ENCODE measurements at places on chromosomes 7 and 10. TPM values are rescaled to one million over a fixed set of nuclear protein-coding genes. Genes with fewer than 3 reads are reported as not detected.

DNA sequence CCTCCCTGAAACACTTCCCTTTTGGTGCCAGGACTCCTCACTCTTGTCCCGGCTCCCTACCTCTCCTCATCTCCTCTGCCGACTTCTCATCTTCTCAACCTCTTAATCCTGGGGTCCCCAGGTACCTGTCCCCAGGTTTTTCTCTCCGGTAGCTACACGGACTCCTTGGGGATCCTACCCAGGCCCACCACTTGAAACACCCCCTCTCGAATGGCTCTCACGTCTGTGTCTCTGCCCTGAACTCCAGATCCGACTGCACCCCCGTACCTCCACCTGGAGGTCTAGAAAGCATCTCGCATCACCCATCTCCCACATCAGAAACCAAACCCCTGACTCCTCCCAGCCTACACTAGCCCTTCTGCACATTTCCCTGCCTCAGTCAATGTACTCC, 4.8 kb downstream of the TBATA start:
- no peak for DNase-seq

DNA sequence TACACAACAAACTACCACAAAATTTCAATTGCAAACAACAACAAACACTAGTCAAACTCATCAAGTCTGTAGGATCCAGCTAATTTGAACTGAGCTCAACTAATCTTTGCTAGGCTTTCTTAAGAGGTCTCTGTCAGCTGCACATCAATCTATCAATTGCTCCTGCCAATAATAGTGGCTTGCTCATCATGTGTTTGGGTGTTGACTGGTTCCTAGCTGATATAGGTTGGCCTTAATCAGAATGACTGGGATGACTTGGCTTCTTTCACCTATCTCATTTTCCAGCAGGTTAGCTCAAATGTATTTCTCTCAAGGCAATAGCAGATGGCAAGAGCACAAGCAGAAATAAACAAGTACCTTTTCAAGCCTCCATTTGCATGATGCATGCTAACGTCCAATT, 370.3 kb upstream of the NFE2L3 start:
- DNase-seq, result no peak

GRCh38 chr7:157140511-157140905, 1.8 kb downstream of the UBE3C start:
- no peak for DNase-seq

DNA sequence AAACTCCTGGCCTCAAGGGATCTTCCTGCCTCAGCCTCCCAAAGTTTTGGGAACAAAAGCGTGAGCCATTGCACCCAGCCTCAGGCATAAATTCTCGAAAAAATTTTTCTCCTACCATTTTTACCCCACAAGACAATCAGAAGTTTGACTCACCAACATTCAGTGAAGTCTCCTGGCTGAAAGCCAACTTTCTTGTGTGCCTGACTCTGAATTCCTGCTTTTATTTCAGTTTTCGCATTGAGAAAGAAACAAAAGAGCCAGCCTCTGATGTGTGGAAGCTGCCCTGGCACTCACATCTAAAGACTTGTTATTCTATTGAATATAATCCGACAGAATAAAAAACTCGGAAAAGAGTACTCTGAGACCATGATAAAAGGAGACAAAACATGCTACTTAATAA, 402.9 kb downstream of the MAGI2 start:
- DNase-seq, result peak; percentile 39

DNA sequence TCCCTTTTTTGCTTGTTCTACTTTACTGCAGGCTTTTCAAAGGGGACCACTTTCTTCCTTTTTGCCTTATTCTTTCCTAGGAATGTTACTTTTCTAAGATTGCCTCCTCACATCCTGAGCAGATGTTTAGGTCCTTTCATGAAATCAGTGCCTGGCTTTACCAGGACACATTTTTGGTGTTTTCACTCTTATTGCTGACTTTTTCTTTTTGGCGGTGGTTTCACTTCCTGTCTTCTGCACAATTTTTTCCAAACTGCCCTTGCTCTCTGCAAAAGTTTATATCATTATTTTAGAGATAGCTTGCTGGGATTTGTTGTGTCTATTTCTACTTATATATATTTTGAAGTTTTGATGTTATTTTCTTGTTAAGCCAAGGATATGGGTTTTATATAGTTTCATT, 332.2 kb upstream of the MTPN start:
- no peak for DNase-seq

DNA sequence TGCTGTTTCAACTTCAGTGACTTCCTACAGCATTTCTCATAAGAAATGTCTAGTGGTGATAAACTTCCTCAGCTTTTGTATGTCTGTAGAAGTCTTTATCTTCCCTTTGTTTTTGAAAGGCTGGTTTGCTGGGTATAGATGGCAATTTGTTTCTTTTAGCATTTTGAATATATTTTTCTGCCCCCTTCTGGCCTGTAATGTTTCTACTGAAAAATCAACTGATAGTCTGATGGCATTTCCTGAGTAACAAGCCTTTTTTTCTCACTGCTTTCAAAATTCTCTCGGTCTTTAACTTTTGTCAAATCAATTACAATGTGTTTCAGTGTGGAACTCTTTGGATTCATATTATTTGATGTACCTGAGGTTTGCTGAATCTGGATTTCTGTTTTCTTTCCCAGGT, 487.1 kb downstream of the ATRNL1 start:
- no peak for DNase-seq

DNA sequence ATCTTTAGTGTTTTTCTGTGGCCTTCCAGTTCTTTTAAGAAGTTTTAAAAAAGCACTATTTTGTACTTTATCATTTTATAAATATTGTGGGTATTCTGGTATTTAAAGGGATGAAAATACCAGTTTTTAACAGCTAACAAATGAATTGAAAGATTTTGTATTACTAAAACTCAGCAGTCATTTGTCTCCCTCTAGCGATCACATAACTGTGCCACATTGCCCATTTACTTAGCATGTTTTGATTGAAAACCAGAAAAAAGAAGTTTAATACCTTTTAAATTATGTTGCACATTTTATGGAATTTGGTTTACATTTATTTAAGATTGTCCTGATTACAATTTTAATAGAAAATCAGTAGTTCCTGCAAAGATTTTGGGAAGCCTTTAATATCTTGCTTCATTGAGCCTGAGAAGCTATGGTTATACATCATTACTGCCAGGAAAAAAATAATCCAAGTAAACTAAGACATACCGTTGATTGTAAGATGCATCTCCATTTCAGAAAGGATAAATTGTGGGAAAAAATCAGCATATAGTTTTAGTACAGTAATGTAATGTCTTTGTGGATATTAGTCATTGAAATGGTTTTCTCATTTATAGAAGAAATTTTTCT, 34.9 kb downstream of the TAX1BP1 start:
- DNase-seq, result peak; percentile 59

DNA sequence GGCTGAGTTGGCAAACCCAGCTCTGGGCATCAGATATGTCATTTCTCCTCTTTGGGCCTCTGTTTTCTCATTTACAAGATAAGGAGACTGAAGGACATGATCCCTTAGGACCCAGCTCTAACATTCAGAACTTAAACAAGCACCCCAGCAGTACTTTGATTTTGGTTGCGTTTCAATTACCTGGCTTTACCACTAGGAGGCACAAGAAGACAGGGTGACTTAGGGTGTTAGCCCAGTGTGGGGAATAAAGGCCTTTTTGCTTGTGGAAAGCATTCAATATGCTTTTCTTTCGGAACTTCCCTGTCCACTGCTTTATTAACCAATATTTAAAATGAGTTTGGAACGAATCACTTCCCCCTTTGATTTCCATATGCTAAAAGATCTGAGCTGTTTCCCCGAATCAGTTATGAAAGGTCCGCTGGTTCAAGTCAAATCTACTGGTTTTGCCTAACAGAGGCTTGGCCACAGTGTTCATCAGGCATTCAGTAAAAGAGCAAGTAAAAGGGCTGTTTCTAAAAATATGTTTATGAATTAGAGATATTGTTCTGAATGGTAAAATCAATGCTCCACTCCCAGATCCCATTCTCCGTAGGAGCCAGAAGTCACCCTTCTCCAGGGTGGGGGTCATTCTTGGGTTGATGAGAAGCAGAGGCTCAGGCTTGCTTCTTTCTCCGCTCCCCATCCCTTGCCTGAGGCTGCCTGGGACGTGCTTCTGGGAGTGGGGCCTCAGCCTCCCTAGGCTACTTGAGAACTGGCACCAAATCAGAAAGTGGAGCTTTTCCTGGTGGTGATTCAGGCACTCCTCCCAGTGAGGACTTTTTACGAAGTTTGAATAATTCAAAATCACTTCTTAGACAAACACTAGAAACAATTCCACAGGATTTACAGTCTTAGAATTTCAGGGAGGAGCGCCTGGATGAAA, 105.5 kb downstream of the MYOF start:
- DNase-seq, result peak; percentile 90

DNA sequence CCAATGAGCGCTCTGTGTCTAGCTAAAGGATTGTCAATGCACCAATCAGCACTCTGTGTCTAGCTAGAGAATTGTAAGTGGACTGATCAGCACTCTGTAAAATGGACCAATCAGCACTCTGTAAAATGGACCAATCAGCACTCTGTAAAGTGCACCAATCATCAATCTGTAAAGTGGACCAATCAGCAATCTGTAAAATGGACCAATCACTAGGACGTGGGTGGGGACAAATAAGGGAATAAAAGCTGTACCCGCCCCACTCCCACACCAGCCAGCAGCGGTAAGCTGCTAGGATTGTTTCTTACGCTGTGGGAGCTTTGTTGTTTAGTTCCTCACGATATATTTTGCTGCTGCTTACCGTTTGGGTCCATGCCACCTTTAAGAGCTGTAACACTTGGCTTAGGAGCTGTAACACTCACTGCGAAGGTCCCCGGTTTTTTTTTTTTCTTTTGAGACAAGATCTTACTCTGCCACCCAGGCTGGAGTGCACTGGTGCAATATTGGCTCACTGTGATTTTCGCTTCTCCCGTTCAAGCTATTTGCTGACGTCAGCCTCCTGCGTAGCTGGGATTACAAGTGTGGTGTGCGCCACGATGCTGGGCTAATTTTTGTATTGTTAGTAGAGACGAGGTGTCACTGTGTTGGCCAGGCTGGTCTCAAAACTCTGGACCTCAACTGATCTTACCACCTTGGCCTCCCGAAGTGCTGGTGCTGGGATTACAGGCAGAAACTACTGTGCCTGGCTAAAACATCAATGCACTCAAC, 184.8 kb downstream of the PTPN20 start:
- no peak for DNase-seq

GRCh38 chr7:909358-910329, 33.3 kb downstream of the GET4 start:
- no peak for DNase-seq

GRCh38 chr10:70064486-70064885, 11.8 kb downstream of the MACROH2A2 start:
- DNase-seq, result no peak

GRCh38 chr10:80589726-80590373, 52.1 kb downstream of the SH2D4B start:
- DNase-seq, result no peak

DNA sequence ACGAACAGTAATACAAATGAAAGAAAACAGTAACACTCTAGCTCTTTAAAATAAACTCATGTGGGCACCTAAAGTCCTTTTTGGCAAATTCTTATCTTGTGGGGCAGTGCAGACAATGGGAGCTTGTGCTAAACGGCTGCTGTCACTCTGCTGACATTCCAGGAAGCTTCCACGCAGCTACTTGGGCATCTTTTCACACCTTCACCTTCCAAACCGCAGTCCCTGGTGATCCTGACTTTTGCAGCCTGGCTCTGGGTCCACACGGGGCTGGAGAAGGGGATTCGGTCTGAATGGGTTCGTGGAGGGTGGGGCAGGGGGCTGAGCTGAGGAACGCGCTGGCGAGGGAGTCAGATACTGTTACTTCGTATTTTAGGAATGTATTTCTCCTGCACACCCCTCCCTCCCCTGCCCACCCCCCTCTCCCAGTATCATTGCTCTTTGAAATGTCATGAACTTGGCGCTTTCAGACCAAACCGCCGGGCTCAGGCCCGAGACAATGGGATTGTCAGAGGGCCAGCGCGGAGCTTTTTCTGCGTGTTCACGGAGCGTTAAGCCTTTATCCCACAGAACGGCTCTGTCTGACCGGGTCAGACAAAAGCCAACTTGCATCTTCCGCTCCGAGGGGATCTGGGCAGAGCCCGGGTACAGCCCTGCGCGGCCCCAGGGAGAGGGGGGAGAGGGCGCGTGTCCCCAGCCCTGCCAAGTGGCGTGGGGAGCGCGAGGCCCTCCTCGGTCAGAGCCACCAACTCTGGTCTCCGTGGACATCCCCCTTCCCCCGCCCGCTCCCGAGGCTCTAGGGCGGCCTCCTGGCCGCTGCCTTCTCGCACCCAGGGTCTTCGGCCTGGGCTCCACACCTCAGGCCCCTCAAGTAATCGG, 76.7 kb upstream of the EN2 start:
- DNase-seq, result no peak

DNA sequence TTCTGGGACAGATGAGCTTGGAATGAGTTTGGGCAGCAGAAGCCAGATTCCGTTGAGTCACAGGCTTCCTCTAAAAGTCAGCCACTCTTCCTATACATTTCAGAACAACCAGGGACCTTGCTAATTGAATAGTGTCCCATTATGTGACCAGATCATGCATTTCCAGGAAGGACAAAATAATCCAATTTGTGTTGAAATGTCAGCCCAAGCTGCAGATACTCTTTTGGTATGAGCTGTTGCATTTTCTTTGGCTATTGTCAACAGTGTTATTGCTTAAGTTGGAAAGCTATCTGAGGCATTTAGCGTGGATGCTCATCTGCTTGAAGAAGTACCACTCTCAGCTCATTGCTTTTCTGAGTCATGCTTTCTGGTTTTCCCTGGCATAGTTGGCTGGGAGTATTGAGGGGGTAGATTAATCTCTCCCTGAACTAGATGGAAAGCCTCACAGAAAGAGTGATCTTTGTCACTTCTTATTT, 223.7 kb upstream of the HABP2 start:
- no peak for DNase-seq

GRCh38 chr7:112531675-112532074, 50.9 kb downstream of the LSMEM1 start:
- no peak for DNase-seq

- peak; percentile 69 for DNase-seq
These were observed 62.9 kb downstream of the FBXL13 start for GRCh38 chr7:103011650-103012049.

DNA sequence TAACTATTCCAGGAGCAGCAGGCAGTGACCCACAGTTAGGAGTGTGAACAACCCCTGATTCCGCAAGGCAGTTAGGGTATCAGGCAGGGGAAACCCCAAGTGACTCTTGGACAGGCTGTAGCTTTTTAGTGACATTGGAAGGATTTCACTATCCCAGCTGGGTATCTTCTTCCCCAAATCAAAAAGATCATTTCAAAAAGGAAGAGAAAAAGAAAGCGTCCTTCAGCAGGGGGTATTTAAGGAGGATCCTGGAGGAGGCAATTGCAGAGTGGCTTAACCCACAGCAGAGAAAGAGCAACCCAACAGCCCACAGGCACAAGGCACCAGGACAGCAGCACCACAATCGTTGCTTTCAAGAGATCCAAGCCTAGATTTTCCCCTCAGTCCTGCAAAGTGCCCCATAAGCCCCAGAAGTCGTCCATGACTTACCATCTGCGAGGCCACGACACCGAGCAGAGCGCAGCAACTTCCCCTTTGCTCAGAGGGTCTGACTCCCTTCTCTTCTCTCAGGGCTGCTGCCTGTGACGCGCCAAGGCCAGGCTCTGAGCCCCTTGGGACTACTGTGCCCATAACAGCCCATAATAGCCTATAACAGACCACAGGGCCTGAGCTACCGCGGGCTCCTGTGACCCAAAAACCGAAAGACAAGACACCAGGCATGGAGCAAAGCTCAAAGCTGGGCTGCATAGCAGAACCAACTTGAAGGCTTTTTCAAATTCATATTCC, 19.8 kb downstream of the PIK3AP1 start:
- DNase-seq, result no peak

GRCh38 chr7:40889539-40889938, 754.7 kb downstream of the SUGCT start:
- DNase-seq, result no peak

Gene SLC26A5
- polyA plus RNA-seq, result not detected

Gene SORCS1
- not detected for polyA plus RNA-seq

Gene LRGUK
- polyA plus RNA-seq, result 0.10 TPM

Gene CDC14C
- not detected for polyA plus RNA-seq

Gene IQCE
- 4.9 TPM for polyA plus RNA-seq
